ENCODE measurements at places on chromosomes 1 and 21.

DNA sequence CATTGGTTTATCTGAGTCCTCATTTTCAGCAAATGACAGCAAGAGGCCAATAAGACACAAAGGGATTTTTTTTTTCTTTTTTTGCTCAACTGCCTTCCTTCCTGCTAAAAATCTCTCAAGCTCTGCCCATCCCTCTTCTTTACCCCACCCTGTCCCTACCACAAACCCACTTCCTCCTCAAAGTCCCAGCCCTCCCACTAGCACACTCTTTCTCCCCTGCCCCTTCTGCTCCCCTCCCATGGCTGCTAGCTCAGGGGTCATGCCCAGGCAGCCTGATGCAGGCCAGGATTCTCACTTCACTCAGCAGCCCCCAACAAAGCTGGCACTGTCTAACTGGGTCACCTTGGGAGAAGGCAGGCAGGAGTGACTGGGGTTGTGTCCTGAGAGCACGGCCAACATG, 28.8 kb upstream of the PPP2R5A start:
- no peak for DNase-seq

GRCh38 chr1:221760911-221761310, 19.0 kb upstream of the DUSP10 start:
- no peak for DNase-seq

- no peak for DNase-seq
Observed at GRCh38 chr1:55321942-55322341, 106.8 kb upstream of the USP24 start.

DNA sequence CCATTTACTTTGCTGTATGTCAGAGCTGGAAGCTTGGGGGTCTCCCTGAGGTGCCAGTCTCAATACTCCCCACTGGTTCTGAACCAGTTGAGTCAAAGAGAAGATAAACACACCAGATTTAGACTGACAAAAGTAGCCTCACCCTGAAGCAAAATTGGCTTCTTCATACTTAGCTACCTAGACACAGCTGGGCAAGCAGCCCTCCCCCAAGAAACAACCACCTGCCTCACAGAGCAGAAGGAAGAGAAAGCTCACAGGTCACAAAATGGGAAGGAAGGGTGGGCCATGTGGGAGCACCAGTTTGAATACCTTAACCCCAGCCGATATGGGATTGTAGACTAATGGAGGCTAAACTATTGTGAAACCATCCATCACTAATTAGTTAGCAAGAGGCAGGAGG, 24.6 kb upstream of the MYSM1 start:
- no peak for DNase-seq

Data from 8988T (cell line).